GM13976 (cell line): ENCODE measurements at places on chromosomes 2 and 18.
A peak's percentile ranks its signal among the peaks of the same experiment; 100 is the strongest.

DNA sequence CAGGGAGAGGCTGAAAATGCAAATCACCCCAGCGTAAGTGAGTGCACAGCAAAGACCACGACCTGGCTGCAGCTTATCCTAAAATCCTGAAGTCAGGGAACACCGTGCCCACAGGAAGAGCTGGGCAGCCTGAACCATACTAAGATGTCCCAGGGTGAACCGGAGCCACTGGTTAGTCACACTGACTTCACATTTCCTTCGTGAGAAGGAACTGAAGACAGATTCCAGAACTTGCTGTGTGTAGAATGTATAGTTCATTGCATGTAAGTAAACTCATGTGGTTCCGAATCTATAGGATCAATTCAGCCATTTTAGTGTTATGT is 84.6 kb upstream of the NDUFV2 start:
- no peak for DNase-seq

- DNase-seq: peak; percentile 72
These were observed 620 bp upstream of the GALNT1 start for GRCh38 chr18:35580701-35581539.

DNA sequence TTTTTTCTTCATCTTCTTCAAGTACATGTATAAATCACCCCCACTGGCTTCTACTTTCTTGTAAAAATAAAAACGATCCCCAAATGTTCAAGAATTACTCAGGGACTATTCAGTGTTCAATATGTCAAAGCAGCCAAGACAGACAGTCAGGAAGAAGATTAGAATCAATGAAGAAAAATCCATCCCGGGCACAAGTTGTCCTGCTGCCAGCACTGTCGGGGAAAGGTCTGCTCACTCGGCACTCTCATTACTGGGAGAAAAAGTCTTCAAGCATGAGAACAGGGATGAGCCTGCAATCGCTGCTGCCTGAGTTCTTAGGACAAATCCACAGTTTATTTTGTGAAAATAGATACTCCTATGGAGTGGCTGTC is 482.8 kb upstream of the KLHL29 start:
- no peak for DNase-seq

DNA sequence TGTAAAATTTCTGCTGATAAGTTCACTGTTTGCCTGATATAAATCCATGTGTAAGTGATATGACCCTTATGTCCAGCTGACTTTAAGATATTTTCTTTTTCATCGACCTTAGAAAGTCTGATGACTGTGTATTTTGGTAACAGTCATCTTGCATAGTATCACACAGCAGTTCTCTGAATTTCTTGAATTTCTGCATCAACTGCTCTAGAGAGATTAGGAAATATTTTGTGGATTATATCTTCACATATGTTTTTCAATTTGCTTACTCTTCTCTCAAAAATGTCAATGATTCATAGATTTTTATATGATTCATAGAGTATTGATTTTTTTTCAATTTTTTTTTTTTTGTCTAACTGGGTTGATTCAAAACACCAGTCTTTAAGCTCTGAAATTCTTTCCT is 945.3 kb downstream of the TRIB2 start:
- no peak for DNase-seq

GRCh38 chr2:240601831-240602160 is 15.3 kb downstream of the CAPN10 start:
- no peak for DNase-seq

DNA sequence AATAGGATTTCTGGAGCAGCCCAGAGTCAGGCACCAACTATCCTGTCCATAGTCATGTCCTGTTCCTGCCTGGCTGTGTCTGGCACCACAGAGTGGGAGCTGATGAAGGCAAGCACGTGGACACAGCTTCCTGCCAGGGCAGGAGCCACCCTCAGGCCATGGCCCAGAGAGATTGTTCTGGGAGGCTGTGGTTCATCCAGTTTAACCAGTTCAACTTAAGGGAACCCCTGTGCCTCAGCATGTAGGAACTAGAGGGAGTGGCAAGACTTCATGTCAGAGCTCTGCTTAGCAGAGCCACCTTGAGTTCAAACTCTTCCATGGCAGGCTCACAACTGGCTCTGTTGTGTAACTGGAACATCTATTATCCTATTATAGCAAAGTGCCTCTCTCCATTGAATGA is 73.2 kb upstream of the NCKAP5 start:
- DNase-seq: no peak

DNA sequence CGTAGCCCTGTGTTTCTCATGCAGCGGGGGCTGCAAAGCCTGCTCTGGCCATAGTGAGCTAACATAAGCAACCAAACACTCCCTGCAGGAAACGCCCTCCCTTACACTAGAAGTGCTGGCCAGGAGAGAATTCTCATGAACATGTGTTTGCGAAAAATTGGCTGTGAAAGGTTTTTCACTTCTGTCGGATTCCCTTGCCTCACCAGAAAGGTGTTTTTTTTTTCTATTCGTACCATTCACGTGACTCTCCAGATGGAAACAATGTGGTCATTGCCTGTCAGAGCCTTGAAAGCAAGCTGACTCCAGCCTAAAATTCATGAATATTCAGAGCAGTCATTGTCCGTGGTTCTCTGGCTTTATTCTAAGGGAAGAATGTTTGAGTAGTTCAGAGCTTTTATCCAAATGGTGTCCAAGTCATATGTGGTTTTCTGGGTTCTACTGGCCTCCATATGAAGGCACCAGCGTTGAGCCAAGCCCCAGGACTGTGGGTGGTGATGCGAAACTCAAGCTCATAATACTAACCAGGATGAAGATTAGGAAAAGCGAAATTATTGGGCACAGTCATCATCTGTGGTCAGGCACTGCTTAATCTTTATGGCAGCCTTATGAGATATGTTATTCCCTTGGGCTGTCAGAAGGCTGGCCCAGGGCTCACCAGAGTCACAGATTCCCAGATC is 236.4 kb downstream of the ALPK2 start:
- no peak for DNase-seq

DNA sequence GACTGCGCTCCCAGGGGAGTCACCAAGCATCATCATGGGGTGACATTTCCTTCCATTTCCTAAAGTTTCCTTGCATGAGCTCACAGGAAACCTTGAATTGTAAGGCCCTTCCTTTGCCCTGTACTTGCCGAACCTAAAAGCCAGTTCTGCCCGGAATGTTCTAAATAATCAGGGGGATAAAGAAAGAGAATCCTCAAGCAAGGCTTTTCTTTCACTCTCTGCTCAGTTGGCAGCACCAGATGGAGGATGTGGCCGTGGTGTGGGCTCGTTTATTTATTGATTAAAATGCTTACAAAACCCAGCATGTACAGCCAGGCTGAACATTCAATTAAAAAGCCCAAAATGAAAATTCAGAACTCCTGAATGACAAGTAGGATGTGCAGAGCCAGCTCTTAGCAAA is 170.5 kb downstream of the SH3RF3 start:
- DNase-seq: no peak

- no peak for DNase-seq
These were observed 6.2 kb downstream of the SEPTIN2 start for GRCh38 chr2:241321886-241322285.

- DNase-seq: no peak
These were observed 5.1 kb upstream of the KCMF1 start for GRCh38 chr2:84965827-84966226.

GRCh38 chr2:53131416-53131815 is 636.2 kb upstream of the CHAC2 start:
- DNase-seq: no peak

DNA sequence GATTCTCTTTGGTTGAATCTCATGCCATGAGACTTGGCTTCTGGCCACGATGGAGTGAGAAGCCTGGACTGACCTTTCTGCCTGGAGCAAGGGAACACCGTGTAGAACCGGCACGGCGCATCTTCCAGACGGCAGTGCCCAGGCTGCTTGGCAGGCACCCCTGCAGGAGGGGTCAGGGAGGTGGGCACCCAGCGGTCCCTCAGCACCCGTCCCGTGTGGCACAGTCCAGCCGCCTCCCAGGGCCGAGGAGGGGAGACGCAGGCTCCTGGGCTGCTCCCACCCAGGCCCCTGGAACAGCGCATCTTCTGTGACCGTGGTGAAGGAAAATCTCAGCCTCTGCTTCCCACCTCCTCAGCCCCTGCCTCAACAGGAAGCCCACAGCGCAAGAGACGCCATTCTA is 95.7 kb downstream of the CMPK2 start:
- DNase-seq: no peak

DNA sequence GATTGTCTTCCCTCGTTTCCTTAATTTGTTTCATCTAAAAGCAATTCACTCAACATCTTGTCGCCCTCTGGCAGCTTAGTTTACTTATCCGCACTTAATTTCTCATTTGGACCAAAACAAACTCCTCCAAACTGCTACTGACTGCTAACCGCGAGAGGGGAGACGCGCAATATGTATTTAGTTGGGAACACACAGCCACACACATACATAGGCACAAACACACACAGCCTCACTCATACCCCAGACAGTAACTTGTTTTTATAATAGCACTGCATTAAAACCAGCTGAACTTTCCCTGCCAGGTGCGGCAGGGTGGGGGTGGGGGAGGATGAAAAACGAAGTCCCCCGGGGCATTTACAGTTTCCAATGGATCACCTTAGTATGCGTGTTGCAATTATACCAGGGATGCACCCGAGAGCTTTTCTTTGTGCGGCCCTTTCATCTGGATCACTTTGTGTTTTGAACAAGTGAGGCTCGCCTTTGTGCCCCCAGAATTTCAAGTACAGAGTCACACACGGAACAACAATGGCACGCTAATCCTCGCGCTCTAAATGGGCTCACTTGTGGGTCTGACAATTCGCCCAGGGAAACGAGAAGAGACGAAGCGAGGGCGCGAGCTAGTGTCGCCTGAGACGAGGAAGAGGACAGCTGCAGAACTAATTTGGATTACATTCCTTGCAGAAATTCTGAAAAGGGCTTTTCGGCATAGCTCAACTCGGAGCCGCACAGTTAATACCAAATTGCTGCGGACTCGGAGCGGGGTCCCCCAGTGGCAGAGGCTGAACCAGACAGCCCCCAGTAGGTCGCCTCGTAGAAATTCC is 2.4 kb downstream of the ERBB4 start:
- DNase-seq: no peak

DNA sequence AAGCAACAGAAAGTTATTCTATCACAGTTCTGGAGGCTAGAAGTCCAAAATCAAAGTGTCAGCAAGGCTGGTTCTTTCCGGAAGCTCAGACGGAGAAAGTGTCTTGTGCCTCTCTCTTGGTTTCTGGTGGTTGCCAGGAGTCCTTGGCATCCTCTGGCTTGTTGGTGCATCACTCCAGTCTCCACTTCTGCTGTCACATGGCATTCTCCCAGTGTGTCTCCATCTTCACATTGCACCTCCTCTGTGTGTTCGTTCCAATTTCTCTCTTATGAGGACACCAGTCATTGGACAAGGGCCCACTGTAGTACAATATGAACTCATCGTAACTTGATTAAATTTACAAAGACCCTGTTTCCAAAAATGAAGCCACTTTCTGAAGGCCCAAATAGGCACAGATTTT is 175.4 kb upstream of the ATP5MC3 start:
- no peak for DNase-seq

DNA sequence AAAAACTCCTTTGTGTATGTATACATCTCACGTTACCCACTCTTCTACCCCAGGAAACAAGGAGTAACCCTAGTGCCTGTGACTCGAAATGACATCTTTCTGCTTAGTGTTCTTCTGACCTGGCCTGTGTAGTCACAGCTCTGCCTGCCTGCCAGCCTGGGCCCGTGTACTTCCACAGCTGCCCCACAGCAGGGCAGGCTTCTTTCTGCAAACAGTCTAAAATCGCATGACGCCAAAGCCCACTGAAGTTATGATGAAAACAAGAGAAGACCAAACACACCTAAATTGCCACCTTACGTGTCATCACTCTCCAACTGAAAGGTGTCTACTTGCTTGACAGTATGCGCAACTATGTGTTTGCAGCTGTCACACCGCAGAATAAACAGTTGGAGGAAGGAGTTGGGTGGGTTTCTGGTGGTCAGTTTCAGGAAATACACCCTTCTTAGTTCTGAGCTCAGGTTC is 1.5 kb downstream of the GAREM1 start:
- peak; percentile 13 for DNase-seq

- no peak for DNase-seq
These were observed 183.9 kb downstream of the FMNL2 start for GRCh38 chr2:152518641-152519580.

- DNase-seq: no peak
These were observed 248.9 kb downstream of the TCF4 start for GRCh38 chr18:55338978-55339650.

GRCh38 chr2:65193446-65193845 is 34.2 kb upstream of the ACTR2 start:
- no peak for DNase-seq

GRCh38 chr2:86195808-86196387 is 636 bp upstream of the IMMT start:
- no peak for DNase-seq

GRCh38 chr2:158459161-158460003 is 2.6 kb downstream of the PKP4 start:
- DNase-seq: no peak

DNA sequence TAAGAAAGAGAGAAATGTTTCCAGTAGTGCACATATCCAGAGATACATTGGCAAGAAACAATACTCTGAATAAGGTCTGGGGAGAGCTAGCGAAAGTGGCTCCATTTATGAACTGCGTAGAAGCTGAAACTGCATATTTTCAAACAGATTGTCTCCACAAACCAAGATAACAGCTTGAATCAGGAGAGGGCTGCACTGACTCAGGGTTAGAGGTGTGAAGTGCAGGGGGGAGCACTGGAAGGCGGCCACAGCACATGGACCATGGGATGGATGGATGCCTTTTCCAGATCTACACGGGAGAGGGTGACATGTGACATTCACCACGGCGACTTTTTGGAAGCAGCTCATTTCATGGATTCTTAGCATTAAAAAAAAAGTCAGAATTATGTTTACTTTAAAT is 729.4 kb downstream of the RNF144A start:
- DNase-seq: no peak

GRCh38 chr2:8488001-8488738 is 193.7 kb upstream of the ID2 start:
- peak; percentile 85 for DNase-seq
